Foreskin fibroblast (primary cell): ENCODE measurements at places on chromosomes 13 and 19.

DNA sequence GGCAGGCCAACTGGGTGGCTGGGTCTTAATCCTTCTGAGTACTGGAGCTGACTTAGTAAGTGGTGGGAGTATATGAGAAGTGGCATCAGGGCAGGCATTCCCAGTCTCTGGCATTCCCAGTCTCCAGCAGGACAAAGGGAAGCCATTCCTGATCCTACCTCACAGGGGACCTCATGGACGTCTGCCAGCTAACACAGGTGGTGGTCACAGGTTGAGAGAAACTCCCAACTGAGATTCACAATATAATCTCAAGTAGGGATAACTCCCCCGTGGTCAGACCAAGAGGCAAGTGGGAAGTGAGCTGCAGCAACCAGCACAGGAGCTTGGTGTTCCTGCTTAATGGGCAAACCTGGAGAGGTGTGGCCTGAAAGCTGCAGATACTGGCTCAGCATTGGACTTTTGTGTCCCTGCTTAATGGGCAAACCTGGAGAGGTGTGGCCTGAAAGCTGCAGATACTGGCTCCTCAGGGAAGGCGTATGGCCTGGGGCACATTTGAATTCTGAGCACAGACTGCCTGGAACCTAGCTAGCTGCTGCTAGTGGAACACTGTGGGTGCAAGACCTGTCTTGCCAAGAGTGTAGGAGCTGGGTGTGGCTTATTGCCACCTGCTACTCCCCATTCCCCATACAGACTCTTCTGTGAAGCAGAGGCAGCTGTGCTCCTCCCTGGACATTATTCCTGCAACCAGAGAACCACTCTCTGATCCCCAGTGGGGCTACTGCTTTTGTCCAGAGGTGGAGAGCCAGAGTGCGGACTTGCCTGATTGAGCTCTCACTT is 25.9 kb upstream of the OR10H2 start:
- no peak for DNase-seq

GRCh38 chr13:99958406-99959126 is 13.0 kb downstream of the ZIC5 start:
- DNase-seq: no peak

GRCh38 chr13:24618011-24618955 is 61.9 kb upstream of the ATP12A start:
- DNase-seq: no peak

DNA sequence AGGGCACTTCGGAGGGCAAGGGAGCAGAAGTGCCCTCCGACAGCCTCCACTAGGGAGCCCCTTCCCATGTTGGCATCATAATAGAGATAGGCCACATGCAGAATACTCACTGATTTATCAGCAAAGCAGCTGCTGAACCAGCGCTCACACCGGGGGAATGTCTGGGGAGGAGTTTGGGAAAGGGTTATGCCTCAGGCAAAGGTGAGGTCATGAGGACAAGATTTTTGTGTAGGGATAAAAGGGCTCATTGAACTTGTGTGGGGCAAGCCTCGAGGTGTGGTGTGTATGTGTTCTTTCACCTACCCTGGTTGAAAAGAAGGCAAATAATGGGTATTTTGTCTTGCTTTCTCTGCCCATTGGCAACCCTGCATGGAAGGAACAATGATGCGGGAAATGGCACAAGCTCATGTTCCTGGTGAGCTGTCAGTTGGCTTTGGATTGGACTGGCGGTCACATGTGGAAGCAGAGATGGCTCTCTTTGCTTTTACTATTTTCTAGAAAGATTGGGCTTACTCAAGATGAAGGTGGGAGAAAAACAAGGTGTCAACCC is 39.1 kb upstream of the SLC7A9 start:
- no peak for DNase-seq

DNA sequence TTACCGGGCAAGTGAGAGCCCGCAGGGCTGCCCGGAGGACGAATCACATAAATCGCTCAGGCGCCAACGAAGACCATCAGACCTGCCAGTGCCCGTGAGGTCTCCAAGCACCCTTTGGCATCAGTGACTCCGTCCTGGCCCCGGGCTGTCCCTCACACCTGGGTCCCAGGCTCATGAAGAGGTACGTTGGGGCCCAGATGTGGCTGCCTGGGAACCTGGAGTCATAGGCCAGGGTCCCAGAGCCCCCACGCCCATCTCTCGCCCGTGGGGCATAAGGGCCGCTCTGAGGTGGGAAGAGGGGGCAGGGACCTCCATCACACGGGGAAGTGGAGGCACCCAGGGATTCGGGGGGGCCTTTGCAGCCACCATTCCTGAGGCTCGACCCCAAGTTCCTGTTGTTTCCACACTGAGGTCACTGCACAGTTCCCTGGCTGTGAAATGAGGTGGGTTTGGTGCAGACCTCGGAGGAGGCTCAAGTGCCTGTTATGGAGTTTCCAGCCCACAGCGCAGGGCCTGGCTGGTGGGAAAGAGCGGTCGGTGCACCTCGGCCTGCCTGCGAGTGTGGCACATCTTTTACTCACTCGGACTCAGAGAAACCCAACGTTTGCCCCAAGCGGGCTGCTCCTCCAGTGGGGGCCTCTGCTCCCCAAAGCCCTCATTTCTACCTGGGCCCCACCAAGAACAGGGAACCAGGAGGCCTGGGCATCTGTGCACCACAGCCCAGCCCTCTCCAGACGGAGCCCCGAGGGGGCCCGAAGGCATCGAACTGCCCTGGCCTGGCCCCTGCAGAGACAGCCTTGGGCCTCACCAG is 35.9 kb upstream of the C13orf46 start:
- no peak for DNase-seq

DNA sequence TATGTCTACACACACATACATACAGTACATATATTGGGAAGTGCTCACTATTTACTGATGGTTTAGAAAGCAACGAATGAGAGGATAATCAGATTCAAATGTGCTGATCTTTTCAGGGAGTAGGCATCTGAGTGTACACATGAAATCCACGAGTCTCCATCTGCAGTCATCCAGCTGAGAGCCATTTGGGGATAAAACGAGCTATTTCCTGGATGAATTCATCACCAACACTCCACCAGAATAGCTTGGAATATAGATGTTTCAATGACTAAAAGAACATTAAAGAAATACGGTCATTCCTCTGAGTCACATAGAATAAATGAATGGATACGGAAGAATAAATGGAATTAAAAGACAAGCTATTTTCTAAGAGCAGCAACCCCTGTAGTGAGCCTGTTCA is 721.6 kb upstream of the ARGLU1 start:
- no peak for DNase-seq

DNA sequence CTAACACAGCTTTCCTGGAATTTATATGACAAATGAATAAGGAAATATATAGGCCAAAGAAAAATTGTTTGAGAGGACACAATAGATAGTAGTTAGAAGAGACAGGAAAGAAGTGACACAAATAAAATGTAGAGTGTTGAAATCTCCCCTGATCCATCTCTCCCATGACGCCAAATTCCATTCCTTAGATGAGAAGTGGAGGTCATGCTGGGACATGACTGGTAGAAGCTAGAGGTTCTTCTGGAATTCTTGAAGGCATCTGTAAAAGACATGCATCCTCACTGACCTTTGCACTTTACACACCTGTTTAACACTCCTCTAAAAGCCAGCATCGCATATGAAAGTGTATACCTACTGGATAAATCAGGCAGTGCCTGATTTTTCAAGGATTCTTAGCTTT is 67.8 kb downstream of the DGKH start:
- no peak for DNase-seq
